ENCODE measurements at places on chromosomes 1 and 21.
A peak's percentile ranks its signal among the peaks of the same experiment; 100 is the strongest.

DNA sequence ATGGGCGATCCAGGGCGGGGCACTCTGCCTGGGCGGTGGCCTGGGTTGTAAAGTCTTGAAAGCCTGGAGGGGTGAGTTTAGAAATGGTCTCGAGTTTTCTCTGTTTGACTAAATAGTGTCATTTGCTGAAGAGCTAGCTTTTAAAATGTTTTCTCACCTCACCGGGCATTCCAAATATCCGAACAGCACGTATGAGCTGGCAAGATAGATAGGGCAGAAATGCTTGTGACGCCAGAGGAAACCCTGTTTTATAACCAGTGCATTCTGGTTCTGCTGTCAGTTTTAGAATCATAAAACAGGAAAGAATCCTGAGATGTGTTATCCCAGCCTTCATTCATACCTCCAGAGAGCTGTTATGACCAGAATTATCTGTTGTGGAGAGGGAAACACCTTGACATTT lies 725 bp downstream of the RTCA start:
- peak; percentile 3 for DNase-seq

- DNase-seq, result no peak
Observed at GRCh38 chr1:176604461-176604860, 141.5 kb downstream of the PAPPA2 start.

- no peak for DNase-seq
Observed at GRCh38 chr1:231177936-231178335, 16.1 kb downstream of the TRIM67 start.

DNA sequence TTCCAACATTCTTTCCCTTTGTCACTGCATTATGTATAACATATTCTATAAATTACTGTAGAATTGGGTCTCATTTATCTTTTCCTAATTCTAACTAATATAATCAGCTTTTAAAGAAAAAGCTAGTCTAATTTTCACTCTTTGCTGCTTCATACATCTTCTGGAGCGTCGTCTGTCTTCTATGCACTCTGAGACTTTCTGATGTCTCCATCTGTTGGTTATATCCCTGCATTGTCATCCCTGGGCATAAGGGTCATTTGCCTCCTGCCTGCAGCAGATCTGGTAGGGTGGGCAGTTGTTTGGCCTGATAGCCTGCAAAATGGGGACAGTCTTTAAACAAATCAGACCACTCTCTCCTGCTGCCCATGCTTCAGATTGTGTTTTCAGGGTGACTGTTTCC lies 40.8 kb upstream of the DYNLT5 start:
- DNase-seq, result peak; percentile 30

GRCh38 chr1:81032374-81032773 lies 768.4 kb upstream of the ADGRL2 start:
- no peak for DNase-seq
